ENCODE measurements at places on chromosomes 12 and 14.

GRCh38 chr14:89773151-89773550, 181.4 kb downstream of the EFCAB11 start:
- no peak for DNase-seq

DNA sequence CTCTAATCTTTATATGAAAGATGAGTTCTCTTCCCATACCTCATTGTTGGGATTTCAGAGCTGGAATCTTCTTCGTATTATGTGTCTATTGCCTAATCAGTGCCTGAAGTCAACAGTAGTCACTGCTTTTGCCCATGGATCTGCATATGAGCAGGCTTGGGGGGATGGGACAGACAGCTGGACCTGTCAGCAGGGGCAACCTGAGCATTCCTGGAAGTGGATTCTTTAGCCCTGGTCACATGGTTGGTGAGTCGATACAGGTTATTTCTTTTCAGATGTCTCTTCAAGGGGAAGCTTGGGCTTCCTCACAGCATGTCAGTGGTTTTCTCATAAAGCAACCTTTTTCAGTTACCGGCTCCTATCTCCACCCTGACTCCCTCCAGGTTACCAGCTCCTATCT, 97.3 kb upstream of the RBM19 start:
- DNase-seq, result no peak

- no peak for DNase-seq
Observed at GRCh38 chr14:92491782-92492181, 21.8 kb upstream of the RIN3 start.

- no peak for DNase-seq
Observed at GRCh38 chr14:45526715-45527549, 273.9 kb upstream of the MIS18BP1 start.
